Hematopoietic multipotent progenitor cell treated with erythropoietin and hydrocortisone succinate and interleukin-3 and kit ligand, for 4 days (in vitro differentiated cells): ENCODE measurements at places on chromosomes 3 and 15.

DNA sequence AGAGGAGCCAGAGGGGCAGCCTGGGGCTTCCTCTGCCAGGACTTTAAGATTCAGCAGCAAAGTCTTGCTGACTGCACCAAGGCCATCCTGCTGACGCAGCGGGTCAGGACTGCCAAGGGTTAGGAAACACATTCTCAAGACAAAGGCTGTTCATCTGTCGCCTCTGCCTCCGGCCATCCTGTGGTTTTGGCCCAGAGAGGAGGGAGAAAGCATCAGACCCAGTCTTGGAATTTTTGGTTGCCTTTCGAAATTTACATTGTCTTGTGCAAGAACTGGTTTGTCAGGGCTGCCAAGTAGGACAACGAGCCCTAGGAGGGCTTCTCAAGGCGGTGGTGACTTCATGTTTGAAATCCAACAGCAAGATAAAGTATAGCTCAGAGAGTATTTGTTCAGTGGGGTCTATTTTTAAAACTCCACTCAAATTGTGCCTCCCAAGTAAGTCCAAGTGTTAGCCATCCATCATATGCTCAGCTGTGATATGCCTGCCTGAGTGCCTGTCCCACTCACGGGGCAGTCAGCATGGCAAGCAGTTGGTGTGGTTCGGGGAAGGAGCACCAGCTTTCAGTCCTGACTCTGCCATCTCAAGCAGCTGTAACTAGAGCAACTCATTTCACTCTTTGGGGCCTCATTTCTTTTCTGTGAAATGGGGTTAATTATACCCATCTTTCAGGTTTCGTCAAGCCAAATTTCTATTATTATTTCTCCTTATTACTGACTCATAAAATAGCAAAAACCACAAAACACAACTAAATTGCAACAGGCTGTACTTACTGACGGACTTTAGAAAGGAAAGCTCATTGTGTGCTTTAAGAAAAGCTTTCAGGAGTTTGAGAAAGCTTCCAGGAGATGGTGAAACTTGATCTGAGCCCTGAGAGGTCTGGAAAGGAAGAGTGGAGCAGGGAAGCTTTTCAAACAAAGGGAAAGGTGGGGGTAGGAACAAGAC lies 42.4 kb upstream of the RHO start:
- no peak for DNase-seq

DNA sequence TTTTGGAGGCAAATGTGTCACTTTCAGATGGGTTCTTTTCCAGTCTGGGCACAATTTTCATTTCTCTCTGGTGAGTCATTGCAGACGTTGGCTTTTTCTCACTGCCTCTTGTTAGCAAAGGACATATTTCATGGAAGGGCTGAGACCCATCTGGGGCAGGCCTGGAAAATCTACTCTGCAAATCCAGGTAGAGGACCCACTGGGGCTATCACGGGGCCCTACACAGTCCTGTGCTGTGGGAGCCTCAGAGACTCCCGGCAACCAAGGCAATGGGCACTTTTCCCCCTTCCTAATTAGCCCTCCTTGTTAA lies 58.0 kb downstream of the HRH1 start:
- no peak for DNase-seq

- no peak for DNase-seq
Observed at GRCh38 chr15:79190093-79190492, 92.4 kb upstream of the ANKRD34C start.

DNA sequence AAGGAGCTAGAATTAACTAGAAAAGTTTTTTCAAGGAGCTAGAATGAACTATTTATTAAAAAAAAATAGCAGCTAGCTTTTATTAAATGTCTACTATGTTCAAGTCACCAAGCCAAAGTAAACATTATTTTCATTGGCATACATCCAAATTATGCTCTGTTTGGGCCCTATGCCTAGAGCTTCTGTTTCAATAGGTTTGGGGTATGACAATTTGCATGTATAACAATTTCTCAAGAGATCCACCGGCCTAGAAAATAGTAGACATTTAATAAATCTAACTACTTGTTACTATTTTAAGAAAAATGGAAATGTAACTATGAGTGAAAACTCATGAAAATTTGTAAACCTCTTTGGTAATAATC lies 8.0 kb downstream of the GABRR3 start:
- DNase-seq: no peak

DNA sequence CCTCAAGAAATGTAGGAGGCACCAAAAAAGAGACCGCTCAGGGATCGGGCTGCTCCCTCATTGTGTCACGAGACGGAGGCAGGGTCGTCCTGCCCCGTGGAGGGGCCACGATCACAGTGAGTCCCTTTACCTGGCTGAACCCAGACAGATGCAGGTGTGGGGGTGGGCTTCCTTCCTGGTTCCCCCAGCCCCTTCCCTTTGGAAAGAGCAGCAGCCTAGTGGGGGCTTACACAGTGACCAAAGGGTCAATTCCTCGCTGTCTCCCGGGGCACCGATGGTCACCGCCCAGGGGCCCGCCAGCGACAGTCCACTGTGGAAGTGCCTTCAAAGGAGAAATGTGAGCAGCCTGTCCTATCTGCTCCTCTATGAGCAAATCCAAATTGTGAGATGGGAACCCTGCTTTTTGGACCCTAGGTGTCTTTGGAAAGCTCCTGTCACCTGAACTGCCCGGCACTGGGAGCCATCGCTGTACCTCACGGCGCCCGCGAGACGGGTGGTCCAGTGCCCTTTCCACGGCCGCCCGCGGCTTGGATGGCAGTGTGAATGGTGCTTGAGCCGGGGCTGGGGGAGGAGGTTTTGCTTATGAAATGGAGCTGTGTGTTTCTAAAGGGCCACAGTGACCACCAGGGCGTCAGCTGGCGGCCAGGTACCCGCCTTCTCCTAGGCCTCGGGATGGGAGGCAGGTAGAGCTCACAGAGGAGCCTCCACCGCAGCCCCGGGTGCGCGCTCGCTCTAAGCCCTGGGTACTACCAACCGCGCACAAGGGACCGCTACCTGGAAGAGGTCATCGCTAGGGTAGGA lies 155.7 kb downstream of the KLF13 start:
- DNase-seq: no peak

DNA sequence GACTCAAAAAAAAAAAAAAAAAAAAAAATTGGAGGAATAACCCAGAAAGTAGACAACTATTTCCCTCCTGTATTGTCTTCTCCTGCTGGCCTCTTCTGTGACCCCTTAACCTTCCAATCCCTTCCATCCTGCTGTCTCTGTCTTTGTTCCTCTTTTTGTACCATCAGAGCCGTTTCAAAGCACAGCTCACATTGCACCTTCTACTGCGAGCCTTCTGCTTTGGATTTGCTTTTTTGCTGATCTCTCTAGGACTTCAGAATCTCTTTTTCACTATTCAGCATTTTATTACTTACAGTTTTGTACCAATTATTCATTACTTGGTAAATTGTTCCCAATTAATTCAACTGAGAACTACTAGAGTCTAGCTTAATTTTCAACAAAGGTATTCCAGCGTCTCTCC lies 284.0 kb upstream of the TBL1XR1 start:
- DNase-seq: peak; percentile 57

- peak; percentile 33 for DNase-seq
Observed at GRCh38 chr3:134607054-134608022, 43.5 kb downstream of the KY start.

- DNase-seq: no peak
Observed at GRCh38 chr3:14157951-14158350, 20.4 kb downstream of the XPC start.

- no peak for DNase-seq
Observed at GRCh38 chr3:112561484-112561733, 353 bp downstream of the ATG3 start.

GRCh38 chr3:87810452-87811016 lies 248.3 kb downstream of the CGGBP1 start:
- peak; percentile 62 for DNase-seq

DNA sequence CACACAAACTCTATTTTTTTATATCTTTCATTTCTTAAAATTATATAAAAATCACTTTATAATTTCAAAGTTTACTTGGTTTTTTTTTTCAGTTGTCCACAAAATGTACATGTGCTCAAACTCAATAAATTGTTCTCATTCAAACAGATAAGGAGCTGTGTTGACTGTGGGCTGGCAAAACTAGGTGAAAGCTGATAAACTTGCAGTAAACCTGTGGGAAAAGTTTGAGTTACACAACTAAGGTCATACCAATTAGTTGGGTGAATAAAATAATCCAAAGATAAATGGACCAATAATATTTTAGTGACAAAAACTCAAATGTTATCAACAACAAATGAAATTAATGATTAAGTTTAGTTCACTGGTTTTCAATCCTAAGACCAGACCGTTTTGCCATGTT lies 12.6 kb upstream of the UPK1B start:
- no peak for DNase-seq

- DNase-seq: no peak
Observed at GRCh38 chr3:29696311-29696710, 415.4 kb downstream of the RBMS3 start.

GRCh38 chr15:63059573-63060216 lies 17.1 kb downstream of the TPM1 start:
- no peak for DNase-seq

DNA sequence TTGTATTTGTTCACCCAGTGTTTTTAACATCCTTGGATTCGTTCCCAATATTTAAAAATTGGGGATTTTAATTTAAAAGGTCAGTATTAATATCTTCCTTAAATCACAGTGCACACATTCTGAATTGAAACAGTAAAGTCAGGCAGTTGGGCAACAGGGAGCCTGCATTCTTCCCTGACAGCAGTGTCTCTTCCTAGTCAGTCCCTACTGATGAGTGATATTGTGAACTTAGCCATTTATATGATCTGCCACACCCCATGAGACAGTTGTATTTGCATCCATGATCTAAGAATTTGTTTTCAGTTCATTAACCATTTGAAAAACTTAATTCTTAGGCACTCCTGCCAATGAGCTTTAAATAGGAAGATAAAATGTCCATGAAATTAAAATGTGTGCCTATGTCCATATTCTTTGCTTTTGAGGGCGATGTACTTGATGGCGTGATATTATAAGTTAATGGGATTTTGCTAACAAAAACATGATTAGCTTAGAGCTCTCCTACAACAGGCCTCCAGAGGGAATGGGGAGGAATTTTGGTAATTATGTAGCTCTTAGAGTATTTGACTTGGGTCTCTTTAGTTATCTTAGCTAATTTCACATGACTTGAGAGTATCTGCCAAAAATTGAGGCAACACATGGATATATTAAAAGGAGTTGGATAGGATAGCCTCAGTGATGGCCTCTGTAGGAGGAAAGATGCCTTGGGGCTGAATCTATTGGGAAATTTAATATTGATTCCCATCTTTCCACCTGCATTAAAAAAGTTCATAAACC lies 219.3 kb downstream of the PTPRG start:
- DNase-seq: no peak

DNA sequence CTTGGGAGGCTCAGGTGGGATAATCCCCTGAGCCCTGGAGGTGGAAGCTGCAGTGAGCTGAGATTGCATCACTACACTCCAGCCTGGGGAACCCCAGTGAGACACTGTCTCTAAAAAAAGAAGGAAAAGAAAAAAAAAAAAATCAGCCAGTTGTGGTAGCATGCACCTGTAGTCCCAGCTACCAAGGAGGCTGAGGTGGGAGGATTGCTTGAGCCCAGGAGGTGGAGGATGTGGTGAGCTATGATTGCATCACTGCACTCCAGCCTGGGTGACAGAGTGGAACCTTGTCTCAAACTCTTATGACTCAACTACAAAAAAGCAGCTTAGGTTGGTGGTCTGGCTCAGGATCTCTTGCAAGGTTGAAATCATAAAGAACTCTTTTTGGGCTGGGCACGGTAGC lies 19.3 kb upstream of the GPX1 start:
- DNase-seq: peak; percentile 23

DNA sequence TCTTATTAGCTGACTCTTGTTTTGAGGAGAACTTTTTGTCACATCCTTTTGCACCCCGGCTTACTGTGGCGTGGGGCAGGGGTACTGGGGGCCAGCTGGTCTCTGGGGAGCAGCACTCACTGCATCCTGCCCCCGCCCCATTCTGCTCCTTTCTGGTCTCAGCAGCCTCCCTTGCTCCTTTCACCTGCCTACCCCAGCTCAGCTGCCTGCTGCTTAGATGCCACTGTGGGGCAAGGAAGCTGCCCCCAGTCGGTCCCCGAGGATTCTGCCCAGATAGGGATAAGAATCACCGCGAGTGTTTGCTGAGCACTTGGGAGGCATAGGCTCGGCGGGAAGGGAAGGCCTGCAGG lies 32.0 kb downstream of the APBA2 start:
- DNase-seq: no peak

GRCh38 chr15:31237043-31237324 lies 89.7 kb upstream of the KLF13 start:
- DNase-seq: no peak

DNA sequence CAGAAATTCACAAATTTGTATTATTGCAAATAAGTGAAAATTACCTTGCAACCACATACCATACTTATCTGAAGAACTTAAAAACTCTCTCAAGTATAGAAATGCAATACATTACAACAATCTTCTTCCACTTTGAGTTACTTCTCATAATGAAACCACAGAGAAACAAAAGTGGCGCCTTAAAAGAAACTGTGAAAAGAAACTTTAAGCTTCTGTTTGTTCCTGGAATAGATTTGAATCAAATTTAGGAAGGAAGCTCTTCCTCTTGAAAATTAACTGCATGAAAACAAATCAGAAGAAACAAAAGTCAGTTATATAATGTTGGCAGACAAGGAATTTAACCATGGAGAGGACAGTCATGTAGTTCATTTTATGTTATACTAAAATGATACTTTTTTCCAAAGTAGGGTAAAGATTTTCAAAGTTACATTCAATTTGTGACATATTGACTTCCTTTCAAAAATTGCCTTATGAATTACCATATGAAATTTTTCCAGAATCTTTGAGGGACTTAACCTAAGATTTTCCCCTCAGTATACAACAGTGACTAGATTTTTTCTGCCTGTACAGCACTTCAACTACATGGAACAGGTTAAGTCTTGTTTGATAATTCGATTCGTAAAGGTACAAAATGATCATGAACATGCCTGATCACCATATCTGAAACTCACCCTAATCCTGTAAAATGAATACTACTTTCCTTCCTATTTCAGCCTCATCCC lies 57.6 kb upstream of the TNFSF10 start:
- peak; percentile 44 for DNase-seq

GRCh38 chr3:56277236-56277635 lies 191.0 kb downstream of the ERC2 start:
- no peak for DNase-seq

DNA sequence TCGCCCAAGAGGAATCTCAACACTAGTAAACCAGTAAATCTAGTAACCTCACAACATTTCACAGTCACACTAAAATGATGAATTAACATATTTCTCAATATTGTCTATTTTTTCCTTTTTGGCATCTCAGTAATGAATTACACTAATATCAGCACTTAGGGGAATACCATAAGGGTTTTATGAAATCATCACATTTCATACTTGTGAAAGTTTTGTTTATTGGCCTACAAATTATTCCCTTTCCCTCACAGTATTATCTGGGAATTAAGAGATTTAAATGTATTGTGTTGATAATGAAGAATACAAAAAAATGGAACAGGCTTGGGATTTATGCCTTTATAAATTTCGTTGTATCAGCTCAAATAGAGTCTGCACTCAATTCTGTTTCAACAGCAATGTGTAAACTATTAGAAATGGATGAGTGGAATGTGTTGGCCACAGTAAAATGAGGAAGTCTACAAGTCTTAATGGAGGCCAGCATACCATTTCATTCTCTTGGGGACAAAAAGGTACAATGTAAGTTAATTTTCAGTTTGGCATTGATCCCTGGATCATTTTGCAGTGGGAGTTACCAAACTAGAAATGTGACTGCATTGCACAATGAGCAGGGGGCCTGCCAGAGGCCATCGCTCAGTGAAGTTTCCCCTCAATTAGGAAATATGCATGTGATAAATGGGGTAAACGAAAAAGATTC lies 195.4 kb downstream of the FMN1 start:
- no peak for DNase-seq

GRCh38 chr15:31331389-31331788 lies 4.8 kb downstream of the KLF13 start:
- DNase-seq: no peak

- no peak for DNase-seq
Observed at GRCh38 chr3:152857082-152857481, 22.2 kb downstream of the P2RY1 start.
